ENCODE measurements at places on chromosomes 12 and 14.

GRCh38 chr14:49134940-49135339, 451.2 kb downstream of the RPS29 start:
- no peak for DNase-seq

- DNase-seq = no peak
These were observed 148.3 kb upstream of the GRIN2B start for GRCh38 chr12:14129611-14130195.

- no peak for DNase-seq
These were observed 36.8 kb downstream of the JDP2 start for GRCh38 chr14:75464626-75465025.

GRCh38 chr12:50765095-50765911, 1.4 kb downstream of the ATF1 start:
- DNase-seq = peak; percentile 57

DNA sequence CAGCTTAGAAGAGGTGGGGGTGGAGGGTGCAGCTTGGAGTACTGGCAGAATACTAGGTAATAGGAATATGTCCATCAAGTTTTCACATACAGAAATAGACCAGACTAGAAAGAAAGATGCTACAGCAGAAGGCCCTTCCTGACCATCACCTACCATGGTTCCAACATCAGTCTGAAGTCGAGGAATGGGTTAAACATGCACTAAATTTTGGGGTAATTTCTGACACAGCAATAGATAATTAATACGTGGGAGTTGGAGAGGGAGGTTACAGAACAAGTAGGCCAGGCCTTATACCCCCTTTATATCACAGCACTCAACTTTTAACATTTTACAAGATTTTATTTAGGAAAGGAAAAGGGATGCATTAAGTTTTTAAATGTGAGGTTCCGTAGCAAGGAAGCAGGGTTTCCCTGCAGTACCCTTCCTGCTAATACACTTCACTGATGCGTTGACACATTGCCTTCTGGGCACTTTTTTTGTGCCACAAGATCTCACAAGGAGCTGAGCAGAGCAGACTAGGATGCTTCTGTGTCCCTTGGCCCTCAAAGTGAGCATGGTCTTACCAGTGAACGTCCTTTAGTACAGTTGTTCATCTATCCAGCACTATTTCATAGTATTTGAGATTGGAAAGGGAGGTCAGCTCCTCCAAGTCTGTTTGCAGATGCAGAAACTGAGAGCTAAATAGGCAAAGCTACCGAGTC, 50.8 kb downstream of the EID3 start:
- no peak for DNase-seq

All from central memory CD4-positive, alpha-beta T cell (primary cell).